ENCODE measurements at places on chromosomes 16 and 17.

- no peak for DNase-seq
Measured at GRCh38 chr16:6573577-6573976, 759.1 kb upstream of the RBFOX1 start.

DNA sequence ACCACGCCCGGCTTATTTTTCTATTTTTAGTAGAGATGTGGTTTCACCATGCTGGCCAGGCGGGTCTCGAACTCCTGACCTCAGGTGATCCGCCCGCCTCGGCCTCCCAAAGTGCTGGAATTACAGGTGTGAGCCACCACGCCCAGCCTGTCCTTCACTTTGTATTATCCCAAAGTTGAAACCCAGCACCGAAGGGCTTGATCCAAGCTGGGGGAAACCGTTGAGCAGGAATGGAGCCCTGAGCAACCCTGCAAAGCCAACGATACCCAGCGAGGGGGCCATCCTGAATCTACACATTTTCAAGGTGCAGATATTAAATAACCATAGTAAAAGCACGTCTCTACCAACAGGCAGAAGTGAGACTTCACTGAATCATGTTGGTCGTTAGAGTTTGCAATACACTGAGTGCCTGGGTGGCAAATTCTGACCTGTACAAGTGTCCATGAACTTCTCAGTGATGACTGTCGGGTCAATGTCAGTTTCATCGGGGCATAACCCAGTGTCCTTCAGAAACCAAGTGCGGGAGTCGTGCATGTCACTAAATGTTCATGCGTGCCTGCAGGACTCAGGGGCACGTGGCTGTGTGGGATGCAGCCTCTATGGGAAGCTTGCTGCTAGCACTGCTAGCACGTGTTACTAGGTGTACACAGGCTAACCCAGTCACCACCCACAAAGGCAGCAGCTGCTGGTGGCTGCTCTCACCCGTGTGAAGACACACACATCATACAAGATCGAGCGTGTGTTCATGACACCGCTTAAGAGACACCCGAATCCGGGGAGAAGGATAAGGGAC lies 10.5 kb upstream of the RBFOX3 start:
- no peak for DNase-seq

- DNase-seq: no peak
Measured at GRCh38 chr16:5738586-5738985, 641.0 kb upstream of the EEF2KMT start.

DNA sequence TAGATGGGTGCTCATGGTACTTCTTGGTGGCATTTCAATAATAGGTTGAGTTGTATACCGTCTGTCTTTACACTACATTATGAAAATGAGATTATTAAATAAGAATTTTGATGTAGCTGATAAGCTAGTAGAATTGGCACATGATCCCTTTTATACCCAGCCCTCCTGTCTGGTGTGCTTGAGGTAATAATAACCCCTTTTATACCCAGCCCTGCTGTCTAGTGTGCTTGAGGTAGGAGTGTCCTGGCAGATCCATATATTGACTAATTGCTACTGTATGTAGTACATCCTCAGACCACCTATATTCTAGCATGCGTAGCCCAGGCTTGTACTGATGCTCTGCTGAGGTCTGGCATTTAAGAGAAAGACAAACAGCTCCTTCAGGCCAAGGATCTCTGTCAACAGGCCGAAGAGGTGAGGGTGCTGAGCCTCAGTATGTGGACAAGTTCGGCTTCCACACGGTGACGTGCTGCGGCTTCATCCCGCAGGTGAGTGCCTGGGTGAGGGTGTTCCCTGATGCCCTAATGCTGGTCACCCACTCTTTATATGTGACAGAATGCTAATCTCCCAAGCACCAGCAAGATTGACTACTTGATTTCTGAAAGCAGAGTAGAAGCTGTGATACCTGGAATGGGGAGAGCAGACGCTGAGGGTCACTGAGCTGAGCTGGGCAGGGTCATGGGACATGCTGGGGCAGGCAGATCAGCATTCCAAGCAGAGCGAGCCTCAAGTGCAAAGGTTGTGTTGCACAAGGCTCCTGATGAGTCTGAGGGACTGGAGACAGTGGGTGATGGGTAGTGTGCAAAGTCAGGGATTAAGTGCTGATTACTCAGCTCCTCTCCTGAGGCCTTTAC lies 5.7 kb downstream of the FN3K start:
- DNase-seq: no peak

DNA sequence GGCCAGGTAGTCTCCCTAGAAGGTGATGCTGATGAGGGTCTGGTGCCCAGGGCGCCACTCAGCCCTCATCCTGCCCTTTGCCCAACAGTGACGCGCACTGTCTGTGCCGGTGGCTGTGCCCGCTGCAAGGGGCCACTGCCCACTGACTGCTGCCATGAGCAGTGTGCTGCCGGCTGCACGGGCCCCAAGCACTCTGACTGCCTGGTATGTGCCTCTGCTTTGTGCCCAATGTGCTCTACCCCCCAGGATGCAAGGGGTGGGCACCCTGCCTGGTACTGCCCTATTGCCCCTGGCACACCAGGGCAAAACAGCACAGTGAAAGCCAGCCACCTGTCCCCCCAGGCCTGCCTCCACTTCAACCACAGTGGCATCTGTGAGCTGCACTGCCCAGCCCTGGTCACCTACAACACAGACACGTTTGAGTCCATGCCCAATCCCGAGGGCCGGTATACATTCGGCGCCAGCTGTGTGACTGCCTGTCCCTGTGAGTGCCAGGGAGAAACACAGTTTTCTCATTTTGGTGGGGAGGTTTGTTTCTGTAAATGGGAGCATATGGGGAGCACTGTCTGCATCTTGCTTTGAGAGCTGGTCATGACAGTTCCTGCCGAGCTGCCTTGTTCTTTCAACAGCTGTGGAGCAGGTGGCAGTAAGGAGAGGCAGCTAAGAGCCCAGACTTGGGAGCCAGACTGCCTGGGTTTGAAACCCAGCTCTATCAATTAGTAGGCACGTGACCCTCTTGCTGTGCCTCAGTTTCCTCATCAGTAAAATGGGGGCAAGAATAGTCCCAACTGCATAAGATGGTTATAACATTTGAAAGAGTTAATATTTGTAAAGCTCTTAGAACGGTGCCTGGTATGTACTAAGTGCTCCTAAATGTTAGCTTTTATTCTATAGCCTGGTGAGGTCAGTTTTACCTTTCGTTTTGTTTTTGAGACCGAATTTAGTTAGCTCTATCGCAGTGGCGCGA lies 10.4 kb downstream of the ERBB2 start:
- no peak for DNase-seq

DNA sequence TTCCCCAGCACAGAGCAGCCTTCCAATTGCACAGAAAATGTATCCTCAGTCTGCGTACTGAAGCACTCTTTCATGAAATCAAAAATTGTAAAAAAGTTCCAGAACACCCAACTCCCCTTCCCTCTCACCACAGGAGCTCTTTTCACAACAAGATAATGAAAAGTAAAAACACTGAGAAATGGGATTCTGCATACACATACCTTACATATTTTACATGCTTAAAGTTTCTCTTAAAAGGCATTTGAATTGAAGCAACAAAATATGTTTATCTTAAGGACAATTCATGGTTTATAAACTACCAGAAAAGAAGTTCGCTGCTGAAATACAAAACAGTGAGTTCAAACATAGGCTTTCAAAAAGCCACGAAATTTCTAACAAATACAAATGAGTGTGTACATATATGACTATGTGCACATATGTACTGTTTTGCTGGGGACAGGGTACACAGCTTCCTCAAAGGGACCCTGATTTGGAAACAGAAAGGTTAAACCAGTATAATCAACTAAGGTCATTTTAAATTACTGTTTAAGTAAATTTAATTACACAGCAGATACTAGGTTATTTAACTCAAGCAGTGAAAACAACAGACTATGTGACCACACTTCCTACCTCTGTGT lies 33.8 kb downstream of the COG1 start:
- DNase-seq: no peak

- no peak for DNase-seq
Measured at GRCh38 chr17:63696381-63696961, 3.5 kb downstream of the LIMD2 start.

DNA sequence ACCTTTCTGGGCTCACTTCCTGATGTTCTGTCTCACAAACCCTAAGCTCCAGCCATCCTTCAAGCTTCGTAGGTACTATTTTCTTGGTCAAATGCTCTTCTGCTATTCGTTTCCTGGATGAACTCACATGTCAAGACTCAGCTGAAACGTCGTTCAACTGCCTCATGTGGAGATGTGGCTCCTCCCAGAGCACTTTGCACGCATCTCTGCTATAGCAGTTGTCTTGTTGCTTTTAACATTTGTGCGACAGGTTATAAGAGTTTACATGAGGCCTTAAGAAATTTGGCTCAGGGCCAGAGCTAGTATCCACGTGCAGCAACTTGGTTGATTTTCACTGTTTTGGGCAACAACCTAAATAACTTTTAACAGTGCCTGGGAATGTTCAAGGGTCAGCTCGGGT lies 2.8 kb upstream of the KRT40 start:
- no peak for DNase-seq

DNA sequence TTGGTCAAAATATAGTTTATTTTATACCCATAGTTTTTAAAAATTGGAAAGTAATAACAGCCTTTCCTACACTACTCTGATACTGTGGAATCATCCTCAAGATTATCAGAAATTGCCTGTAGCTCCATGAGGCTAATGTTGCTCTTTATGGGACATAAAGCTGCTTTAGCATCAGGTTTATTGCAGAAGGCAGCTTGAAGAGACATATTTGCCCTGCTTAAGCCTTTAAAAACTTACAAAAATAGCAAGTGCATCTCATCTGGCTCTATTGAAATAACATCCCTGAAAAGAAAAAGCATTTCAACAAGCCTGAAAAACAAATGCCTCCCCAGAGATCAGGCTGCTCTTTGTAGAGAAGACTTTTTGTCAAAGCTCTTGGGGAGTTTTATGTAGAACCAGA lies 142.9 kb upstream of the MON1B start:
- no peak for DNase-seq

- DNase-seq: no peak
Measured at GRCh38 chr17:9228408-9229159, 207.3 kb downstream of the NTN1 start.

- DNase-seq: no peak
Measured at GRCh38 chr16:84916178-84916577, 95.2 kb downstream of the ZDHHC7 start.

GRCh38 chr16:70438585-70438968 lies 323 bp downstream of the ST3GAL2 start:
- no peak for DNase-seq

GRCh38 chr17:42904110-42904469 lies 3.5 kb downstream of the G6PC1 start:
- DNase-seq: no peak

DNA sequence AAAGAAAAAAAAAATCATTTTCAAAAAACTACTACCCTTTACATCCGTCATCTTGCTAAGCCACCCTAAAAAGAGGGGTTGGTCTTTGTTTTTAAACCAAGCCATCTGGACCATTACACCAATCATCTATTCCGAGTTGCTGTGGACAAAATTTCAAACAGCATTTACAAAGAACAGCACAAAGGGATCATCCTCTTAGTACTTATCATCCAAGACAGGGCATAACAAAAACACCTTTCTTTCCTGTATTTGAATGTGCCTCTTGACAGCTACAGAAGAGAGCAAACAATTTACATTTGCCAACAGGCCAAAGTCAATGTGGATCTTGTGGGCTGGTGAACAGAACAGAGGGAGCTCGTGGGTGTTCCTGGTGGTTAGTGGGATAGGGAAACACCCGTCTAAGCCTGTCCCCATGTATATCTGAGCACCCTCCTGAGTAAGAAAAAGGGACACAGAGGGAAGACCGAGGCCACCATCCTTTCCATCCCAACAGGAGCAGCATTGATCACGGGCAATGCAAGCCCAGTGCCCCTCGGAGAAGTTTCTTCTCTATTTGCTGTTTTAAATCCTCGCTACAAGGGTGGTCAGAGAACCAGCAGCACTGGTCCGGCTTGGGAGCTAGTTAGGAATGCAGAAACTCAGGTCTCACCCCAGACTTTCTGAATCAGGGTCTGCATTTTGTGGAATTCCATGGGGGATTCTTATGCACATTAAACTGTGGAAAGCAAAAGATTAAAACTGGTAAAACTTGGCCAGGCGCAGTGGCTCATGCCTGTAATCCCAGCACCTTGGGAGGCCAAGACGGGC lies 1.9 kb downstream of the SLC39A11 start:
- DNase-seq: no peak

DNA sequence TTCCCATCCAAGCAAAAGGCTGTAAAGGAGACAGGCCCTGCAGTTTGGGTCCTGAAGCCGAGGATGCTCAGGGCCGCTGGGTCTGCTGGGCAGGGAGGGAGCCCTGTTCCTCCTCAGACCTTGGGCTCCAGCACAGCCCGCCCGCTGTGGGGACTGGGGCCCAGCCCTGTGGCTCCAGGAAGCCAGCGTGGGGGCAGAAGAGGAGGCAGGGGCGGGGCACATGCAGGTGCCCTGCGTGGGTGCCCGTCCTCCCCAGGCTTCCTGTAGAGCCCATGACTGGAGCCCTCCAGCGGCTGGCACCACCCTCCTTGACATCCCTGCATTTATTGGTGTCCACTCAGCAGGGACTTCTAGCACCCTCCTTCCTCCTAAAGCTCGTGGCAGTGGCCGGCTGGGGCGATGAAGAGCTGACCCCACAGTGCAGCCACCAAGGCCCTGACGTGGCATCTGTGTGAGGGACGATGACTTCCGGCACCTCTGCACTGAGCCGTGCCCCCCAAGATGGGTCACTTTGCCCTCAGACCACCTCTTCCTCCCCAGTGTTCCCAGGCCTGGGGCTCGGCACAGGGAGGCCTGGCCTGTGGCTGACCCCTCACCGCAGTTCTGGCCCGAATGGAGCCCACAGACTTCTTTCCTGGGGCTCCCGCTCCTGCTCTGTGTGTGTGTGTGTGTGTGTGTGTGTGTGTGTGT lies 9.9 kb downstream of the PRSS27 start:
- DNase-seq: no peak
